ENCODE measurements at places on chromosomes 16 and 17.

DNA sequence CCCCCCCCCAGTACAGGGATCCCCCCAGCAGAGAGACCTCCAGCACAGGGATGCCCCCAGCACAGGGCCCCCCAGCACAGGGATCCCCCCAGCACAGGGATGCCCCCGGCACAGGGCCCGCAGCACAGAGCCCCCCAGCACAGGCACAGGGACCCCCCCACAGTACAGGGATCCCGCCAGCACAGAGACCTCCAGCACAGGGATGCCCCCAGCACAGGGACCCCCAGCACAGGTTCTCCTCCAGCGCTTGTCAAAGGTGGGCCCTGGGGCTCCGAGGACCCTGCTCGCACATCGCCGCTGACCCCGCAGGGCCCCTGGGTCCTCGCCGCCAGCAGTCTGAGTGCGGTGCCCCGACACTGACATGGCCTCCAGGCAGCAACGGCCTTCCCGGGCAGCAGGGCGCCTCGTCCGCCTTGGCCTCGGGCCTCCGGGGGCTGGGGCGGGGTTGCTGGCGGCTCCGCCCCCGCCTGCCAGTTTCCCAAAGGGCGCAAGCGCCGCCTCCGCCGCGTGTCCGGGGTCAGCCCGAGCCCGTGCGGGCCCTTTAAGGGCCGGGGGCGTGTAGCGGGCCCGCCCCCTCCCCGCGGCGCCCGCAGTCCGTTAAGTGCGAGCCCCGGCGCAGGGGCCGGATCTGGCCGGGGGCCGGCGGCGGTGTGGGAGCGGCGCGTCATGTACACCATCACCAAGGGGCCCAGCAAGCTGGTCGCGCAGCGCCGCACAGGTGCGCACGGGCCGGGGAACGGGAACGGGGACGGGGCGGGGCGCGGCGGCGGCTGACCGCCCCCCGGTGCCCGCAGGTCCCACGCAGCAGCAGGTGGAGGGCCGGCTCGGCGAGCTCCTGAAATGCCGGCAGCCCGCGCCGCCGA, at the start of gene MCRIP2:
Gene MCRIP2 (plus strand): TSS at position 503 of the 863 bp plus-strand sequence. CDS start 164 bp downstream, at position 667.
- peak; percentile 52 for DNase-seq

DNA sequence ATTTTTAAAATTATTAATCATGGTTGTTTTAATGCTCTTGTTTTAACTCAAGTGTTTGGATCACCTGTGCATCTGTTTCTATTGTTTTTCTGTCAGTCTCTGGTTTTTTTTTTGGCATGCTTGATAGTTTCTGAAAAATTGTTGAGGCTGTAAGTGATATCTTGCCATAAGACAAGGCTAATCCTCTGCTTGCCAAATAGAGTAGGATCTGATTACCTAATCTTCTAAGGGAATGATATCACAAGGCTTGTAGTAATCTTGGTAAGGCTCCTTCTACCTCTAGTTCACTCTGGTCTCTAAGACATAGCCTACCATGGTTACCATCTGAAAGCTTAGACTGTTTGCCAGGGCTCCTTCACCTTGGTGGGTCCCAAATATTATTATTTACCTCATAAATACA, 81.0 kb downstream of the ATF7IP2 start:
- DNase-seq, result no peak

- no peak for DNase-seq
Measured at GRCh38 chr17:17548044-17548443, 43.5 kb downstream of the PEMT start.

GRCh38 chr16:4316864-4317531, 1.1 kb downstream of the GLIS2 start:
- DNase-seq, result no peak

GRCh38 chr17:64382061-64382583, 8.5 kb downstream of the PECAM1 start:
- DNase-seq, result no peak

DNA sequence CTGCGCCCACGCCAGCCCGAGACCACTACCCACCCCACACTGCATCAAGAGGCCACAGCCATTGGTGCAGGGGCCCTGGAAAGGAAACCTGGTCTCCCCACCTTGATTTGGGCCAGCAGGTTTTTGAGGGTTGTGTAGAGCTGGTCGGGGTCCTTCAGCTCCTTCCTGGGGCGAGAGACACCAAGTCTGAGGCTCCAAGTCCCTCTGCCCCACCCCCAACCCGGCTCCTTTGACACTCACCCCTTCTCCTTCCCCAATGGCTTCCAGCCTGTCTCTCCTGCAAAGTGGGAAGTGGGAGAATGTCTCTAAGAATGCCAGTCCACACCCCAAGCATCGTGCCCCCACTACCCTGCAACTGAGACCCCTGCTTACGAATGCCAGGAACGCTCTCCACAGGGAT, 1.6 kb upstream of the DHX58 start:
- DNase-seq, result no peak

DNA sequence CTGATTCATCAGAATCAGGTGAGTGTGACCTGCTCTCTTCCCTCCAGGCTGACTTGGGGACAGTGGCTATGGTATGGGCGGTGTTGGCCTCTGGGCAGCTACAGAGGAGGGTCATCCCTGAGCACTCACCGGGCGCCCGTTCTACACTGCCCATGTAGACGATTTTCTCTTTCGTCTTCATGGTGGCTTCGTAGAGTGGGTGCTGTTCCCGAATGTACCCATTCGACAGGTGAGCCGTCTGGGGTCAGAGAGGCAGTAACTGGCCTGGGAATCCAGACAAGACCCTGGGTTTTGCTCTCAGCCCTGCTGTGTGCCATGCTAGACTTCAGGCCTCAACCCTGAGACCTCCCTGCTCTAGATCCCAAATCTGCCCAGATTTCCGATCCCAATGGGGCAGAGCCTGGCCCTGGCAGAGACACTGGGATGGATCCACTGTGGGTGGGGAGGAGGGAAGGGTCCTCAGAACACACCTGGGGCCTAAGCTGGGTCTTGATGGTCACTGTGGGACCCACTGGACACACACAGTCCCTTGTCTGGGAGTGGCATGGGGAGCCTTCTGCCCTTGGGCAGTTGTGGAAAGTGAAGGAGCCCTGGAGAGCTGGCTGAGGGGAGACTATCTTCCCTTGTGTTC, 13.2 kb downstream of the USP6 start:
- no peak for DNase-seq

DNA sequence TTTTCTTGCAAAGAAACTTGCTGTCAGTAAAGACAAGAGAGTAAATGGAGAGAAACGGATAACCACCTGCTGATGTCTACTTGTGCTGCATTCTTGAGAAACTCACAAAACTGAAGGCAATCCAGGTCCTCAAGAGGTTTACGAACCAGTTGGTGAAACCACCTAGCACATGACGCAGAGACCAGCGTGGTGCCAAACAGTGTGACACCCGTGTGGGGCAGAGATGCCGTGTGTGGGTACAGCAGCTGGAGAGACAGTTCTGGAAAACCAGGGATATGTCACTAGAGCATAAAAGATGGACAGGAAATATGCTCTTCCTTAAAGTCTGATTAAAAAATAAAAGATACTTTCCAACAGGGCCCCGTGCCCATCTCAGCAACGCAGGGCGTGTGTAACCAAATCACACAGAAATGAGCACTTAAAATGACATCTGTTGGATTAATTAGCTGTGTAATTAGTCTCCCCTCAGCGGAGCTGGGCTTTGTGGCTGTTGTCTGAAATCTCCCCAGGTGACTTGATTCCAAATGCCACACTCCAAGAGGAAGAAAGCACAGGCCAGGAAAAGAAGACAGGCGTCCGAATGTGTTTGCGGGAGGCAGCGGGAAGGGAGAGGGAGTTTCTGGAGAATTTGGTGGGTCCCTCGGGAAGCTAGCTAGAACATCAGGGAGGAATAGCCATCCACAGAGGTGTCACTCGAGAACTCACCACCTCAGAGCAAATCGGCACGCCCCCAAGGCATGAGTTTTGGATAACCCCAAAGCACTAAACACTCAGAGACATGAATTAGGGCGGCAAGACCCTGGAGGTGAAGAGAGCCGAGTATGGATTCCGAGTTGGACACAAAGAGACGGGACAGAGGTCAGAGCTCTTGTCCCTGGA, 109.8 kb downstream of the ZFHX3 start:
- DNase-seq, result no peak

DNA sequence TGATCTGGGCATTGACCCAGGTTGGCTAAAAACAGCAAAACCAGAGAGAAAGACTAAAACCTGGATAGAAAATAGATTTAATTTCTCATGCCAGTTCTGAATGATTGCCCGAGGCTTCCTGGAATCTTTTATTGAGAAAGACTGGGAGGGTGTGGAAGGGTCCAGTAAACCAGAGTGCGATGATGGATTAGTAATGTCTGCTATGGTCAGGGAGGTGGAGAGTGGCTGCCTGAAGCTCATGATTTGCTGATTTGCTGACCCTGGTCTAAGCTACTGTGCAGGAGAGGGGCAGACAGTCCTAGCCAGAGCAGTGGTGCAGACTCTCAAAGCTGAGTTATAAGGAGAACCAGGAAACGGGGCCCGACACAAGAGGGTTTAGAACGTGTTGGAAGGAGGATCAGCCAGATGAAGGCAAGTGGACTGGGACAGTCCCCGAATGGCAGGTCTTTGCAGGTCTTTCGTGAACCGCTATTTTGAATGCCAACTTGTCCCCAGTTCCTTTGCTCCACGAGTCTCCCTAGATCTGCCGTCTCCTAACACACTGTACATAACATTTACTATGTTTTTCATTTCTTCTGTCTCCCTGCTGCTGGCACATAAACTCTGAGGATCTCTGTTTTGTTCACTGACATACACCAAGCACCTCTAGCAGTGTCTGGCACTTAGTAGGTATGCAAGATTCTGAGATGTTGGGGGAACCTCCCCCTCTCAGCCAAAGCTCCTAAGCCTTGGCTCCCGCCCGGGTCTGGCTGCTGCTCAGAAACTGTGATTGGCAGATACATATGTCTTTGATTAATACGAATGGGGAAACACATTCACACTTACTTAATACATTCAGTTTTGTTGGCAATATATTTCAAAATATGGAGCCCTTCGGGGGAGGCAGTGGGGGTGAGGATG, 237.3 kb upstream of the TNRC6C start:
- DNase-seq, result no peak

DNA sequence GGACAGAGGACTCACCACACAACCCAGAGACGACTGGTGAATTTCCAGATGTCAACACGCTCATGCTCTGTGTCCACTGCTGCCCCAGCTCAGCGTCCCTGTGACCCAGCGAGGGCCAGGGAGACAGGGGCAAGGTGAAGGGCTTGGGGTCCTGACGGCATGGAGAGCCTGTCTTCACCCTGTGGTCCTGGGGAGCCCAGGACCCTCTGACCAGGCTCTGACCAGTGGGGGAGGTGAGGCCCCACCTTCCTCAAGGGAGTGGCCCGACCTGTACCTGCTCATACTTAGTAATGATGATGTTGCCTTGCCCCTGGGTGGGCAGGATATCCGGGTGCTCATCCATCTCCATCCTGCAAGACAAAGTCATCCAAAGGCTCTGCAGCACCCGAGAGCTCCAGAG, 39.8 kb downstream of the TNFRSF13B start:
- no peak for DNase-seq

GRCh38 chr17:15321556-15322251, 19.7 kb downstream of the TEKT3 start:
- DNase-seq, result no peak

DNA sequence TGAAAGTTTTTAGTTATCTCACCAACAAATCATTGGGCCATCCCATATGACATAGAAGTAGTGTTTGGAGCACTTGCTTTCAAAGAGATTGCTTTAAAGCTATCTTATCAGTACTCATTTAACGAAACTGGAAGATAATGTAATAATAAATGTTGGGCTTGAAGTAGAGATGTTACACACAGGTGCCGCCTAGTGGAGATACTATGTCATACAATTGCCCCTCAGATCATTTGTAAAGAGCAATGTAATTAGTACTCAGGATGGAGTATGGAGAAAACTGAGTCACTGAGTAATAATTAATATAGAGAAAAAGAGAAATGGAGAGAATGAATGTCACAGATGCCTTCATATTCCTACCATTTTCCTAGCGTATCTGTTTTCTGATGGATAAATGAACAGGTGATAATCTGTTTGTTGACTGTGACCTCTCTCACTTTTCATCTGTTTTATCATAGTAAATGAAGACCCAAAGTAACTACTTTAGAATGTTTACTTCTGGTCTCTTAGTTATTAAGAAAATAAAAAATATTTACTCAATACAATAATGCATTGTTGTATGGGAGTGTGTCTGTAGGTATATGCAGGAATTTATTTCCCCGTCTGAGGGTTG, 80.4 kb downstream of the EFCAB5 start:
- no peak for DNase-seq

DNA sequence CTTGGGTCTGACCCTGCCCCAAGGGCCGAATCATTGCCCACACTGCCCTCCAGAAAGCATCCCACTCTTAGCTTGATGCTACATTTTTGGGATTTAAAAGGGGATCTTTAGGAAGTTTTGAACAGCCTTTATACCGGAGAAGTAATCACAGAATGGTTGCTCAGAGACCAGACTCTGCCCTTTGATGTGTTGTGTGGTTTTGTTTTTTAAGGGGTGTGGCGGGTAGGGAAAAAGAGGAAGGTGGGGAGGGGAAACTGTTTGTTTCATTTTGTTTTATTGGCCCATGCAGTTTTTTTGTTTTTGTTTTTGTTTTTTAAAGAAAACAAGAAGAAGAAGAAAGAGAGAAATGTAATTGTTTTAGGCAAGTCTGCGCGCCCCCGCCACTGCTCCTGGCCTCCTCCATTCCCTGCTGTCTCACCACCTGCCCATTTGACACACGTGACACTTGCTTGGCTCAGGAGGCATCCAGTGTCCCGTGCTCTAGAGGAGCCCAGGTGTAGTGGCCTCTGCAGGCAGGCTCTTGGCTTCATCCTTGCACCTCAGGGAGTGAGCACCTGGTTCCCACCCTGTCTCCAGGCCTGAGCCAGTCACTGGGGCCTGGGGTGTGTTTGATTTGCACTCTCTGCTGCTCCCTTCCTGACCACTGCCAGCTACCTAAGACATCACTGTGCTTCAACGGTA, 35.7 kb downstream of the GNAO1 start:
- DNase-seq, result no peak

DNA sequence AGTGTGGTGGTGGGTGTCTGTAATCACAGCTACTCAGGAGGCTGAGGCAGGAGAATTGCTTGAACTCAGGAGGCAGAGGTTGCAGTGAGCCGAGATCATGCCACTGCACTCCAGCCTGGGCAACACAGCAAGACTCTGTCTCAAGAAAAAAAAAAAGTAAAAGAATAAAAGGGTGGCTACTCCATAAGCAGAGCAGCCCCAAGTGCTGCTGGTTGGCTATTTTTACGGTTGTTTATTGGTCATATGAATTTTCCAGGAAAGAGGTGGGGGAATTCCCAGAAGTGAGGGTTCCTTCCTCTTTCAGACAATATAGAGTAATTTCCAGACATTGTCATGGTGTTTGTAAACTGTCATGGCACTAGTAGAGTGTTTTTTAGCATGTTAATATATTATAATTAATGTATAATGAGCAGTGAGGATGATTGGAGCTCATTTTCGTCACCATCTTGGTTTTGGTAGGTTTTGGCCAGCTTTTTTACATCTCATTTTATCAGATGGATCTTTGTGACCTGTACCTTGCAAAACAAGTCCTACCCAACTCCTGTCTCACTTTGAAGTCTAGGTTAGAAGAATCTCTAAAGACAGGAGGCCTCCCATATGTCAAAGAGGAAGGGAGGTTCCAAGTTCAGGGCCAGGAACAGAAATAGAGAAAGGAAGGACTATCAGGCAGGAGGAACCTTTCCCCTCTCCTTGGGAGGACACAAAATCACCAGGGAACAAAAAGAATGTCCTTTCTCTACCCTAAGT, 39.1 kb downstream of the HOXB1 start:
- DNase-seq, result no peak
